ENCODE measurements at places on chromosomes 5 and 9.

- DNase-seq, result no peak
These were observed 261.5 kb downstream of the RAB3C start for GRCh38 chr5:58844395-58844794.

DNA sequence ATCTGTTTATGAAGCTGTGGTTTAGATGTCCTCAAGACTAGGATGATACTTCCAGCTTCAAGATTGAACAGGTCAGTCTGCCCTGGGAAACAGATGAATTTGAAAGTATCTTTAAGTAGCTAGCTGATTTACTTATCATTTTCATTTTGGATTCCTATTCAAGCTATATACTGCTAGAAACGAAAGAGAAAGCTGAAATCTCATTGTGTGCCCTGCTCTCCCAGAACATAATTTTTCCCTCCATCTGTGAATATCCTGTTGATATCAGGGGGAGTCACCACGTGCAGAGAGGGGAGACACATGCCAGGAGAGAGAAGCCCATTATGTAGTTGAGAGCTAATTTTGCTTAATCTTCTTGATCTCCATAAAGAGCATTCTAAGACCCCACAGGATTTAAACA lies 439.1 kb downstream of the NR2F1-AS1 start:
- no peak for DNase-seq

DNA sequence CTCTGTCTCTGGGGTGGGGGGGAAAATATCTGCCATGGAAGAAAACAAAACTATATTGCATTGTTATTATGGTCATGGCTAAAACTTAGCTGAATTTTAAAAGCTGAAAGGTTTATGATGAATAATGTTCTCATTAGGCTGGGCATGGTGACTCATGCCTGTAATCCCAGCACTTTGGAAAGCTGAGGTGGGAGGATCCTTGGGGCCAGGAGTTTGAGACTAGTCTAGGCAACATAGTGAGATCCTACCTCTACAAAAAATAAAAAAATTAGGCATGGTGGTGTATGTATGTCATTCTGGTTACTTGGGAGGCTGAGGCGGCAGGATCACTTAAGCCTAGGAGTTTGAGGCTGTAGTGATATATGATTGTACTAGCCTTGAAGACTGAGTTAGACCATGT lies 44.5 kb downstream of the IPO11 start:
- DNase-seq, result no peak

DNA sequence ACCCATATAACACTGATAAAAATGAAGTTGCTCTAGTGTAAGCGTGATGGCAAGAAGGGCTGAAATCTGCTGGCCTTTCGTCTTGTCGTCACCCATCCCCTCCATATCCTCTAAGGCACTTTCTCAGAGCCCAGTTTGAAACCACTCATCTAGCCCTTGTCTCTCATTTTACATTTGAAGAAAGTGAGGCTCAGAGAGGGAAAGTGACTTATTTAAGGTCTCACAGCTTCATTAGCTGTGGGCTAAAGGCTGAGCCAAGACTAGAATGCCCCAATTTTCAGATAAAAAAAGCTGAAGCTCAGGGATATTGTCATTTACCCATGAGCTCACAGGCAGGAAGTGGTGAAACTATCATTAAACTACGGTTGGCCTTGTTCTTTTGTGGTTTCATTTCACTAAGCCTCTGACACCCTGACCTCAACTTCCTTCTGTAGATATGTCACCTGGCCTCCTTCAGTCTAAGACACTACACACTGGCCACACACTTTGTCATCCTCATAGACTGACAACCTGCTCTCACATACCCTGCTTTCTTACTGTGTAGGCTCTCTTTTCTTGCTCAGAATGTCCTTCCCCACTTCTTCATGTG lies 176.7 kb upstream of the DMAC1 start:
- DNase-seq, result no peak

- no peak for DNase-seq
These were observed 2.9 kb upstream of the MYOZ3 start for GRCh38 chr5:150658121-150658520.

DNA sequence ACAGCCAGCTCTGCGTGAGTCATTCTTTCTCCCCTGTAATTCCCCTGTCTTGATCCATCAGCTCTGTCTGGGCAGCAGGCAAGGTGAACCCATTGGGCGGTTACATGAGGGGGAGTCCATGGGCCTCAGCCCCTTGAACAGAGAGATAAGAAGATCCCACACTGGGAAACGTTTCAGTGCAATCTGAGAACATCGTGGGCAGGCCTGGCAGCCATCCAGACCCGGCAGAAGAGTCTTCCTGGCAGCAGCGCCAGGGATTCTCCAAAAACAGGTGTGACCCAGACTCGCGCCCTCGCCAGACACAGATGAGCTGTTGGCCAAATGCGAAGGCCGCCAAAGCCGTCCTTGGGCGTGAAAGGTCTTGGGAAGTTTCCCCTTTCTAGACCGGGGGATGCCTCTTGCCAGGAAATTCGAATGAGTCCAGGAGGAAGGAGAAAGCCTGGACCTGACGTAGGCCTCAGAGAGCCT lies 6.4 kb upstream of the SLC12A7 start:
- DNase-seq, result peak; percentile 49

GRCh38 chr5:157290156-157290980 lies 24.4 kb downstream of the CYFIP2 start:
- no peak for DNase-seq

- DNase-seq, result no peak
These were observed 278.0 kb downstream of the CETN3 start for GRCh38 chr5:90131383-90132133.

- no peak for DNase-seq
These were observed 1.5 kb downstream of the LTC4S start for GRCh38 chr5:179795049-179795862.

- DNase-seq, result no peak
These were observed 22.7 kb upstream of the FSTL4 start for GRCh38 chr5:133635051-133635450.

GRCh38 chr5:2391021-2391420 lies 360.5 kb downstream of the IRX2 start:
- DNase-seq, result no peak

- DNase-seq, result no peak
These were observed 23.7 kb downstream of the ACTL7A start for GRCh38 chr9:108885643-108886348.

- DNase-seq, result no peak
These were observed 98.8 kb upstream of the PCA3 start for GRCh38 chr9:76665458-76665857.

- DNase-seq, result no peak
These were observed 14.7 kb upstream of the FAM120A start for GRCh38 chr9:93436655-93437407.

- no peak for DNase-seq
These were observed 100.0 kb downstream of the SEMA5A start for GRCh38 chr5:9445826-9446388.

DNA sequence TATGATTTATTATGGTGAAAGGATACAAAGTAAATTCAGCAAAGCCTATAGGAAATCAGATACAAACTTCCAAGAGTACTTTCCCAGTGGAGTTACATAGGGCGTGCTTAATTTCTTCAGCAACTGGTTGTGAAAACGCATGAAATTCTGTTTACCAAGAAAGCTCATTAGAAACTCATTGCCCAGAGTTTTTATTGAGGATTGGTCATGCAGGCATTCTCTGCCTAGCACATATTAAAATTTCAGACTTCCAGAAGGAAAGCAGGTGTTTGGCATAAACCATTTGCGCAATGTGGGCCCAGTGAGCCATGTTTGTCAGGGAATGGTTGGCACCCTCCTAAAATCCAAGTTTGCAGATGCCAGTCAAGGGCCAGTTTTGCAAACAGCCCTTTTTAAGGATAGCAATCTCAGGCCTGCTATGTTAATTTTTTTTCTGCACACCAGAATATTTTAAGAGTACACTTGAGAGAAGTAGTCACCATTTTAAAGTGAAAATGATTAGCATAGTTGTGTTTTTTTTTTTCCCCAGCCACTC lies 311.1 kb upstream of the CHD1 start:
- DNase-seq, result no peak

DNA sequence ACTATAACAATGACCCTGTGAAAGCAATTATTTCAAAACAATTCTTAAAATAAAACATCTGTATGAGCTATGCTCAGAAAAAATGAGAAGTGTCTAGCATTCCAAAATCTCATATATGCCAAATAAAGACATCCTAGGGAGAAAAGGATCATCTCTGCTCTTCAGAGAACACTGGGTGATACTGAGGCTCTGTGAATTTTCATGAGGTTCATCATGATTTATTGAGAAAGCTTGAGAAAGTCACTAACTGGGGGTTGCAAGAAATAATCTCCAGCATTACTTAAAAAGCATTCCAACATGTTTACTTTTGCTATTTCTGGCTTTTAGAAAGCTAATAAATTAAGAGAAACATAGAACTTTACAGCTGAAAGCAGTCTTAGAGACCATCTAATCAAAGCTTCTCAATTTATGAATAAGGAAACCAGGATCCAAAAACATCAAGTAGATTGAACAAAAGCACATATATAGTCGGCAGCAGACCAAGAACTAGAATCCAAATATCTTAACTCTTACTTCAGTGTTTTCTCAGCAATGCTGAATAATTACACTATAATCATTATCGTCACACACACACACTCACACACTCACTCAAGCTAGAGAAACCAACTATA lies 372.8 kb downstream of the NR2F1-AS1 start:
- no peak for DNase-seq

DNA sequence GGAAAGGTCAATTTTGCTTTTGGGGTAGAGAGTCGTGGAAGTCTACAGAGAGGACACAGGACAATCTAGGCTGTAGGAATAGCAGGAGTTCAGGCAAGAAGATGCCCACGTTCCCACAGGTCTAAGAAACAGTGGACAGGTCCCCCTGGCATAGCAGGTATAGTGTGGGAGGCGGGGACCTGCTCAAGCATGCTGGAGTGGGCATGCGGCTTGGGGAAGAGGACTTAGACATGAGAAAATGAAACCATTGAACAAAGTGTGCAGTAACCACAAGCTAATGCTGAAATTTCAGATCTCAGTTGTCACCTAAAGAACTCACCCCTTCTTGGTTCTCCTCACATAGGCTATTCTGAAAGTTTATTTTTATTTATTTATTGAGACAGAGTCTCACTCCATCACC lies 142.8 kb upstream of the EFNA5 start:
- no peak for DNase-seq

GRCh38 chr5:41587668-41588067 lies 77.3 kb upstream of the PLCXD3 start:
- DNase-seq, result no peak

- DNase-seq, result no peak
These were observed 144.7 kb upstream of the IER5L start for GRCh38 chr9:129322641-129323375.

- DNase-seq, result no peak
These were observed 24.7 kb upstream of the TIFAB start for GRCh38 chr5:135476615-135477581.

DNA sequence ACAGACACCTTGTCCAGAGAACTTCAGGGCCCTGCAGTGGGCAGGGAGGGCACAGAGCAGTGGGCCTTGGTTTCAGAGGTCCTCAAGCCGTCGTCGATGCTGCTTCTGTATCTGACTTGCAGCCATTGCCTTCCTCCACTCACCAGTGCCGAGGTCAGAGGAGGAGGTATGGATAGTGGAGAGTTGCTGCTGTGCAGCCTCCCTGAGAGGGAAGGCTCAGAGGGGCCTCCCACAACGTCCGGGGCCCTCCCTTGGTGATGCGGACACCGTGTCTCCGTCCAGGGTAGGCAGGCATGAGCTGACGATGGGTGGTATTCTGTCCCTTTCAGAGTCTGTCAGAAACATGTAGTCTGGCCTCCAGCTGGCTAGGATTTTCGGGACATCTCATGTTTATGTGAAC lies 73.9 kb downstream of the MVB12B start:
- DNase-seq, result no peak

DNA sequence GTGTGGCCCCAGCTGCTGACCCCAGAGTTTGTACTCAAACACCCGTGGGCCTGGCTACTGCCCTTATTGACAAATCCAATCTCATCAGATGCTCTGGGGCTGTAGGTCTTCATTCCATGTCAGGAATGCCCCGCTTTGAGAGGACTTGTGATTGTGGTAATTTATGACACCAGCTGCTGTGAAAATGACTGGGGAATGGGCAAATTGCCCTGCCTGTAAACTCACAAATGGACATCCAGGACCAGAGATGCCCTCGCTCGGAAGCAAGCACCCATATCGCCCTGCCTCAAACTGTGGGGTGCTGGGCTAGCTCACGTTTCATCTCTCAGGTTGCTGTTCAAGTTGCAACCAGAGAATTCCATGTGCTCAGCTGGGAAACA lies 225.9 kb upstream of the MAP3K1 start:
- DNase-seq, result no peak

GRCh38 chr5:62714296-62714695 lies 135.7 kb downstream of the LRRC70 start:
- no peak for DNase-seq

DNA sequence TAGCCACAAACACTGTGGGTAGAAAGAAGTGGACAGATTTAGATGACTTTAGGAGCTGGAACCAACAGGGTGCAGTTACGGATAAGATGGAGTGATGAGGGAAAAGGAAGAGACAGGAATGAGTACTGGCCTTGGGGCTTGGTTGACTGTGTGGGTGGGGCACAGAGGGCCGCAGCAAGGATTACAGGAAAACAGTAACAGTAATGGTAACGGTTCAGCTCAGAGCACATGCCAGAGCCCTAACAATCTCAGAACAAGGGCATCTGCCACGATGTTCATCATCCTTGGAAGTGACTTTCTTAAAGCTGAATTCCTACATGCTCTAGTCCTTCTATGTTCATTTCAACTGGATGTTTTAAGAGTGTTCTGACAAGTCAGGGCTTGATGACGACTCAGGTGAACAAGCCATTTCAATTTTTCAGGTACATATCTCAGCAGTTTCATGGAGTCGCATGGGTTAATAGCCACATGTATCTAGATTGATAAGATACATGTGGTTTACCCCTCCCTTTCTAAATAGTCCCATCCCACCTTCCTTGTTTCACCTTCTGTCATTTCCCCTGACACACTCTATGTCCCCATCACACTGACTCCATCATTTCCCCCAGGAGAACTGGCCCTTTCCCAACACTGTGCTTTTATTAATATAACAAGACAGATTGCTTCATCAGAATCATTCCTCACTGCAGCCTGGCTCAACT lies 65.0 kb downstream of the CEMIP2 start:
- no peak for DNase-seq

DNA sequence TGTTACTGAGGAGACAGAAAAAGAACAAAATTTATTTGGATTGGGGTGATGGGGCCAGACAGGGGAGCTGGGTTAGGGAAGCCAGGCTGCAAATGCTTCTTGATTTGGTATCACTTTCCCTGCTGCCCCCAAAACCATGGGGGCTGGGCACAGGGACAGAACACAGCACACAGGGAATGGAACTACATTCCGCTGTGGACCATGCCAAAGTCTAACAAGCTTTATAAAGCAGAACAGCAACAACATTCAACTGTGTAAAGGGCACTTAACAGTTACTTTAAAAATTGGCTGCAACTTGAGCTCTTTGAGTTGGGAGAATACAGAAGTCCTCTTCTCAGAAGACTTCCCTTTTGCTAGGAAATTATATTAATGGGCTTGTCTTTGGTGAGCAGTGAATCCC lies 23.8 kb downstream of the C5orf58 start:
- no peak for DNase-seq

- DNase-seq, result no peak
These were observed 668 bp downstream of the ETF1 start for GRCh38 chr5:138542180-138542955.

- no peak for DNase-seq
These were observed 34.1 kb upstream of the ADAMTS2 start for GRCh38 chr5:179379321-179379890.

GRCh38 chr9:133619791-133620190 lies 10.6 kb upstream of the FAM163B start:
- no peak for DNase-seq

All from caudate nucleus (tissue), 63 donors.